Activated CD8-positive, alpha-beta memory T cell treated with anti-CD3 and anti-CD28 coated beads for 1 hour (primary cell): ENCODE measurements at places on chromosomes 11 and 22.

DNA sequence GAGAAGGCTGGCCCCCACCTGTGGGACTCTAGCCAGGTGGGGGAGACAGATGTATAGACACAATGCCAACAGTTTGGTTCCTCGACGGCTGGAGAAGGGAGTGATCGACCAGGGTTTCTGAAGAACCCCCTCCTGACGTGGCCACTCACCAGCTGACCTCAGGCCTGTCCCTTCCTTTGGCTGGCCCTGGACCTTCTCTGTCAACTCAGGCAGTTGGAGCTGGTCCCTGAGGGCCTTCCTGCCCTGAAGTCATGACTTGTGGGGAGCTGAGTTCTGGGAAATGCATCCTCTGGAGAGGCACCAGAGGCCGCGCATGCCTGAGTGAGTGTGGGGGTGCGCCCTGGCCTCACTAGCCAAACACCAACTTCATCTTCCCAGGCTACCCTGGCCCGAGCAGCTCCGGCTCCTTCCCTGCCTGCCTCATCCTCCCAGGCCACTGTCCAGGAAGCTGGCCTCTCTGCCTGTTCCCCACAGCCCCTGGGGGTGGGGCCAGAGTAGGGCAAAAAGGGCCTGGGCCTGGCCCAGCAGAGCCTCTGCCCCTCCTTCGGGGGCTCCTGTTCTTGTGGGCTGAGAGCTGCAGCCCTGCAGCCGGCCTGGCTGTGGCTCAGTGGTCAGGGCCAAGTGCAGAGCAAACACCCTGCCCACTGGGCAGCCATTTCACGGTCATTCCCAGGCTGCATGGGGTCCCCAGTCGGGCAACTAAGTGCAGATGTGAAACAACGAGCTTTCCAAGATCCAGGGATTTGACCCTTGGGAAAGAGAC lies 23.6 kb downstream of the TXN2 start:
- DNase-seq: no peak

DNA sequence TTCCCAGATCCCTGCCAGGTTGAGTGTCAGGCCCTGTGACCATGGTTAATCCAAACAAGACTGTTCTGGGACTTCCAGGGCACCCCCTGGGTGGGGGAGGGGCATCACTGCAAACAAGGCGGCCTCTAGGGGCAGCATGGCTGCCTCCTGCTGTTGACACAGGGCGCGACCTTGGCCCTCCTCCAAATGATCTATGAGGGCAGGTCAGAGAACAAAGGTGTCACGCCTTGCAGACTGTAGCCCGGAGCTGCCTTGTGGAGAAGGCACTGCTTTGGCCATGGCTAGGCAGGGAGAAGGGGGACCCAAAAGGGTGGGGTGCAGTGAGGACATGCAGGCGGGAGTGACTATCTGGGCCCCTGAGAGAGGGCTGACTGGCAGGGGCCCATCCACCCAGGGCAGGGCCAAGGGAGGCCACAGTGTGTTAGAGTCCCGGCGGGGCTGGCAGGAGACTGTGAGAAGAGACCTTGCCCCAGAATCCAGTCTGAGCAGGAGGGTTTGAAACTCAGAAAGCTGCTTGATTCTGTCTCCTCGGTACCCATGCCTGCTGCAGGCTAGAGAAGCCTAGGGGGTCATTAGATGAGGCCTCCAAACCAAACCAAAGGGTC lies 35.6 kb downstream of the KCNC1 start:
- no peak for DNase-seq

- no peak for DNase-seq
Observed at GRCh38 chr11:21485426-21485825, 707.5 kb upstream of the ANO5 start.

GRCh38 chr11:70029861-70030380 lies 48.2 kb upstream of the ANO1 start:
- no peak for DNase-seq

- no peak for DNase-seq
Observed at GRCh38 chr22:44592126-44592823, 94.2 kb upstream of the RTL6 start.

- DNase-seq: no peak
Observed at GRCh38 chr11:16604794-16605388, 133.6 kb upstream of the C11orf58 start.

DNA sequence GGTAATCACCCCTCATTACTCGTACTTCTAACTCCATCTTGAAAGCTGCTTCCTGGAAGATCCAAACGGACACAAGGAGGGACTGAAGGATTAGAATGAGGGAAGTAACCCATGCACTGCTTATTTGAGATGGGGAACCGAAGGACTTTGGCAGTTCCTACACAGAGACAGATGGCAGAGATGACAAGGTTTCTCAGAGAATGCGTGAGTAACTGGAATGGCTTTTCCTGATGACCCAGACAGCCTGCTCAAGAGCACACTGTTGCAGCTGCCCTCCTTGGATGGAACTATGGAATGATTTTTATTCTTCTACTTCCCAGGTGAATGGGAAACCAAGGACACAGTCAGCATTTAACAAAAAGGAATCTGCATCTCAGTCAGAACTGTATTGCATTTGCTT lies 7.3 kb downstream of the KCNJ11 start:
- DNase-seq: no peak

GRCh38 chr11:74014880-74015279 lies 6.0 kb upstream of the UCP3 start:
- no peak for DNase-seq

GRCh38 chr11:121581607-121582006 lies 128.8 kb upstream of the SORL1-AS1 start:
- DNase-seq: no peak

DNA sequence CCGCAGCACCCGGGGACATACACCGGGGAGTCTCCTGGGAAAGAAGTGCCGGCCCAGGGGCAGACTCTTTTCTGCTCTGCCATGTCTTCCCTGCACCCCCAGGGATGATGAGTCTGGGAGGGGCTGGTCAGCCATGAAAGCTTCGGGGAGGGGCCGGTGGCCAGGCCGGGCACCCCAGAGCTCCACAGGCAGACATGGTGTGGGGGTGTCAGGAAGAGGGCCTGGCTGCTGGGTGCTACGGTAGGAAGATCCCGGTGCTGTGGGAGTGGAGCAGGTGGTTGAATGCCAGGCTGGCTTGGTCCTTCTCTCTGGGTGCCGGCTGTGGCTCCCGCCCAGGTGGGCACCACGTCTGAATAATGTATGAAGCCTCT lies 17.4 kb downstream of the LSP1 start:
- no peak for DNase-seq

DNA sequence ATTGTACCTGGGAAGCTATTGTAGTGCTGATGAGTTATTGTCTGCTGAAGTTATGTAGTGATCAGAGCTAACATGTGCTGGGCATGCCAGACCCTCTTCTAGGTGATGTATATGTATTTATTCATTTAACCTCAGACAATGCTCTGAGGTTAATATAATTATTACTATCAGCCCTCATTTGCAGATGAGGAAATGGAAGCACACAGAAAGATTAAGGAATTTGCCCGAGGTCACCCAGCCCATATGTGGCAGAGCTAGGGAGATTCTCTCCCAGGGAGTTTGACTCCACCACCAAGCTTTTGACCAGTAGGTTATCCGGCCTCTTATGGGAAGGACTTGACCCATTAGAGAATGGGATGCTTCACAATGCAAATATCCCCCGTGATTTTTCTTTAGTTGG lies 114.2 kb upstream of the NAV2 start:
- DNase-seq: no peak

GRCh38 chr11:60927600-60927999 lies 3.3 kb downstream of the TMEM132A start:
- DNase-seq: no peak

DNA sequence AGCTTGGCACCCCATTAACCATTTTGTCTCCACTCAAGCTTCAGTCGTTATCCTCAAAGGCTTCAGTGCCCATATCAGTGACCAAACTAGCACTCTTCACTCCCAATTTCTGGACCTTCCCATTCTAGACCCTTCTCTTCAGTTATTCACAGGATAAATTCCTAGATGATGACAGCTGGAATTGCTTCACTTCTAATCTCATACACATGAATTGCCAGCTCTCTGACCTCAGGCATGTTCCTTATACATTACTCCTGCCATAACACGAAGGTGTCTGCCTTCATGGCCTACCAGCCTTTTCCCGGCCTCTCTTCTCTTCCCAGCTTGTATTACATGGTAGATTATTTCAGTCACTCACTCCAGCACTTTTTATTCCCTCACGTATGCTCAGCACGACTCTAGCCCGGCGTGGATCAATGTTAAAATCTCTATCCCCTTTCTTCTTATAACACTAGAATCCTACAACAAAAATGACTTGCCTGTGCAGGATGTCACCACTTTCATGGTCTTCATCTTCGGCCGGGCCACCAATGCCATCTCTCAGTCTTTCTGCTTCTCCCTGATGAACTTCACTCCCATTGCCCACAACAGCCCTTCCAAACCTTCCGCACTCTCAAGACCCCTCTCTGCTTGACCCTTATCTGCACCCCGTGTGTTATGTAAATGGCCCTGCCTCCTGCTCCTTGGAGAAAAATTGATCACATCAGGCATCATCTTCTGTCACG lies 36.9 kb downstream of the EIF3F start:
- DNase-seq: no peak

GRCh38 chr11:85855341-85855656 lies at the start of gene CCDC83:
Gene CCDC83 (plus strand): TSS chr11:85855383. CDS start chr11:85865124, 9,741 bp downstream.
- DNase-seq: no peak

GRCh38 chr11:936199-936598 lies 10.5 kb downstream of the AP2A2 start:
- no peak for DNase-seq

DNA sequence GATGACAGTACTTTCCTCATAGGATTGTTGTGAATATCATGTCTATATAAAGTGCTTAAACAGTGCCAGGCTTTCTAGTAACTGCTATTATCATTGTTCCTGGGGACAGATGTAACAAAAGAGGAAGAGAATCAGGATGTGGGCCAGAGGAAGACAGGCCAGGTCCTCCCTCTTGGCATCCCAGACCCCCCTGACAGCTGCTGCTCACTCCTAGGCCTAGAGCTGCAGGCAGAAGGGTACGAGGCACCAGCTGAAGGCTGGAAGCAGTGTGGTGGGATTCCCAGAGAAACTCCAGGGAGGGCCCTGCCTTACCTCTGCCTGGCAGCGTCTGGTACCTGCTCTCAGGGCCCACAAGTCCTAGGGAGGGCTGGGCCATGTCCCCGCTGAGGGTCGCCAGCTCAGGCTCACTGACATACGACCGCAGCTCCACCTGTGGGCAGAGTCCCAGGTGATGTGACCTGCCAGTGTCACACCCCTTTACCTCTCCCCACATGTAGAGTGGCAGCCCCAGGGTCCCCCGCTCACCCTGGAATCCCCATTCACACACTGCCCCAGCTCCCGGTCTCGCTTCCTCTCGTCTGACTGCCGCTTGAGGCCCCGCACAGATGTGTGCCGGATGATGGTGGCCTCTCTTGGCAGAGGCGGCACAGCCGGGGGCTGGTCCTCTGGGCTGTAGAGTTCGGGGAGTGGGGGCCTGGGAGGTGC lies 52.2 kb downstream of the C11orf58 start:
- no peak for DNase-seq

DNA sequence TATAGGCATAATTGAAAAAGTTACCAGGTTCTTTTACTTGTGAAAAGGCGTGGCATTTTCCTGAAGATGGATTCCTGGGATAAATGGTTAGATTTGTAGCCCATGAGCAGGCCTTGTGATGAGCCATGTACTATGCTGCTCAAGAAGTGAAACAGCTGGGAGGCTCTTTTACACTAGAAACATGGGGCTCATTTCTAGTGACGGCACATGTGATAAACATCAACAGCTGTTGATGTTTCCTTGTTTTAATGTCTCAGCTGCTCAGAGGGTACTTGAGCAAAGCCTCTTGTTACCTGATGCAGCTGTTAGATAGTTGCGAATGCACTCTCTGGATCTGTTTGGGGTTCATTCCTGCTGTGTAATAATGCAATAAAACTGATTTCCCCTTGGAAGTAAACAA lies 396.8 kb downstream of the GUCY1A2 start:
- DNase-seq: no peak

- DNase-seq: no peak
Observed at GRCh38 chr11:115428306-115428705, 75.9 kb downstream of the CADM1 start.

GRCh38 chr11:110777775-110778174 lies 65.5 kb upstream of the ARHGAP20 start:
- DNase-seq: no peak

DNA sequence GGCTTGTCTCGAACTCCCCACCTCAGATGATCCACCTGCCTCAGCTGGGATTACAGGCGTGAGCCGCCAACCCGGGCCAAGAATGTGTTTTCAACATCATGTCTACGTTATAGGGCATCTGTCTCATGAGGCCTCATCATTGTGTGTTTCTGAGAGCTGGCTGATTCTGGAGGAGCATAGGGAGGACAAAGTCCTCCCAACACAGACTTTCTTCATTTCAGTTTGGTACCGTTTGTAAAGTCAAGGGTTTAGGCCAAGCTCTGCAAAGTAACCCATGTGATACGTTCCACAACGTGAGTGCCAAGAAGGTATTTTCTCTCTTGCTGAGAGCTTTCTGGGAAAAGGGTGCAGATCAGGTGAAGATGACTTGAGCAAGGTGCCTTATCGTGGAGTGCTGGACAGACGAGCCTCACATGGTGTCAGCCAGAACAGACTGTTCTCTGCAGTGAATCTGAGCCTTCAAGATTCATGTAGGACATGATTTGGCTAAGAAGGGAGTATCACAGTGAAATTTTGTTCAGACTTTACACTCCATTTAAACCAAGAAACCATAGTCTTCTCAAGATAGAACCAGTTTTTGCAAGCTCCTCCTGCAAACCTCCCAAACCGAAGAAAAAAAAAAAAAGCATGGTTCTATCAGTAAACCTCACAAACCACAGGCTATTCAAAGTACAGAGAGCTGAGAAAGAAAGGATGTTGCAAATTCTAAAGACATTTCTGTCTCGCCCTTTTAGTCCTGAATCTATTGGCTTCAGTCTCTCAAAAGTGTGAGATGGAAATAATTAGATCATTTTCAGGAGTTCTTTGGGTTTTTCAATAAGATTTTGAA lies 71.7 kb downstream of the DBX1 start:
- DNase-seq: no peak

DNA sequence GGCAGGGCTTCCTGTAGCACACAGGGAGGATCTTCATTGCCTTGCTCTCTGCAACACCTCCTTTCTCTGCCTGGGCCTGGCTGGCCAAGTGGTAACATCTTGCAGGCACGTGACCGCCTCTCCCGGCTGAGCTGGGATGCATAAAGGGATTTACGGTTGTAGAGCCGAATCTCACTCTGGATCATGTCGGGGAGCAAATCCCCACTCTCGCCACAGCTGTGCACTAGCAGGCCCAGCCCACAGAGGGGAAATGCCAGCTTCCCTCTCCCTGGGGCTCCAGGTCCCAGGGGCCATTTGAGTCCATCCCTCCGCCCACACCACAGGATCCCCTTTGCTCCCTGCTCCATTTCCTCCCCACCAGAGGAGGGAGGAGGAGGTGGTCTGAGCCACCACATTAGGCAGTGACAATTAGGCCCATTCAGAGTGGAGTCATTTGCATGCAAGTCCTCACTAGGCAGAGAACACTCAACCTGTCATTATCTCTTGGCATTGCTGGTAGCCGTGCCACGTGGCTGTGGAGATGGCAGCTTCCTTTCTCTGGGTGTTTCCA lies 196.7 kb downstream of the DSCAML1 start:
- DNase-seq: no peak

- DNase-seq: no peak
Observed at GRCh38 chr11:64967375-64967774, 4.5 kb downstream of the MAJIN start.
